Stimulated activated CD8-positive, alpha-beta memory T cell treated with anti-CD3 and anti-CD28 coated beads, Interleukin-7, amount 100 ng/mL, for 4 hours (primary cell): ENCODE measurements at places on chromosomes 2 and 18.

GRCh38 chr2:79782576-79783452 lies 270.0 kb downstream of the CTNNA2 start:
- DNase-seq: no peak

- no peak for DNase-seq
Measured at GRCh38 chr2:9889812-9890261, 46.6 kb downstream of the TAF1B start.

DNA sequence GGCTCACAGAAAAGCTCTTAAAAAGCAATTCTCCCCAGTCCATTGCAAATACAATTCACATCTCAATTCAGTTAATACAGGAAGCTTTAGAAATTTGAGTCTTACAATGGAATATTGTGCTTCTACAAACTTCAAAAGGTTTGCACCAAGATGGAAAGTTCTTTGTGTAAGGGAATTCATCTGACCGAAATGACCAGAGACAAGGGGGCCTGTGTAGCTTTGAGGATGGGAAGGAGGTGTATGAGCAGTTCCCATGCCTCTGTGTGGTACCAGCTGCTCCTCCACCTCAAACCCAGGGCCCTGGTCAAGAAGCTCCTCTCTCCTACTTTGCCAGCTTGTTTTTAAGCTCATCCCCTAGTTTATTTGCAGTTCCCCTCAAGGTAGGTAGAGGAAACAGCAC lies 312.8 kb upstream of the PKDCC start:
- DNase-seq: no peak

GRCh38 chr2:6186332-6187151 lies 494.4 kb downstream of the SOX11 start:
- no peak for DNase-seq

DNA sequence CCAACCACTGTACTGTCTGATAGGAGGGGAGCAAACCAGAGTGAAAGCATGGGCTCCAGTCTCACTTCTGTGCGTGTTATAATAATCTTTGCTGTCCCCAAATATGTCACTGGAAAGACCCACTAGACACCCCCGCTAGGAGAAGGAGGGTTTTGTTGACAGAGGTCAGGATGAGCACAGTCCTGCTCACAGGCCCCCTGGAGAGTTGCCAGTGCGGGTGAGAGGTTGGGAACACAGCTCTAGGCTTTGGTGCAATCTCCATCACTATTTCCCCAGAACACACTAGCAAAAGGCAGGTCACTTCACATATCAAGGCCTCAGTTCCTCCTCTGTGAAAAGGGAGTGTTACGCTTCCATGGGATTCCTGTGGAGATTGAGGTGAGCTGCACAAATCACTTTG lies 9.7 kb downstream of the XDH start:
- no peak for DNase-seq

- no peak for DNase-seq
Measured at GRCh38 chr2:34308140-34308539, 709.0 kb upstream of the FAM98A start.

DNA sequence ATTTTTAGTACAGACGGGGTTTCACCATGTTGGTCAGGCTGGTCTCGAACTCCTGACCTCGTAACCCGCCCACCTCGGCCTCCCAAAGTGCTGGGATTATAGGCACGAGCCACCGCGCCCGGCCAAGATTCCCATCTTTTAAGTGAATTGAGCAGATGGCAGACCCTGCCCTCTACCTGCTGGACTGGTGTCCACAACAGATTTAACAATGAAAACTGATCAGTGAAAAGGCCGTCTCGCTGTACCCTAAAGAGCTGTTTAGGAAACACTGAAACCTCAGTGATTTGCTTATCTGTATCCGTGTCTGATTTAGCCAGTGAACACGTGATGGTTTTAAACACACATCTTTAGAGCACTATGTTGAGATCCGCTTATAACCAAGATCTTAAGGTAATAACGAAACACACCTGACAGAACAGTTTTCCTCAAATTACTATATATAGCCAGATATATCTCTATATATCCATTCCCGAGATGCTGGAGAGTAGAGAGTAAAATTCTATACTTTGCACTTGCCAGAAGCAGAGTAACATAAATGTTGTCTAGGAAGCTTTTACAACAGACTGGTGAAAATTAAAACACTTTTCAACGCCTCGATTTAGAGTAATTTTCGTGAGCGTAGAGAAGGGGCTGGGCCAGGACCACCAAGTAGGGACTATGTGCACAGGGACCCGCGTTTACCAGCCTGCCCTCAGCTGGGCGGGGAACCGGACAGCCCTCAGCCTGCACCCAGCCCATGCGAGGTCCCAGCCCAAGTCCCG lies 594 bp downstream of the FAM161A start:
- no peak for DNase-seq
